ENCODE measurements at places on chromosomes 2 and 18.

DNA sequence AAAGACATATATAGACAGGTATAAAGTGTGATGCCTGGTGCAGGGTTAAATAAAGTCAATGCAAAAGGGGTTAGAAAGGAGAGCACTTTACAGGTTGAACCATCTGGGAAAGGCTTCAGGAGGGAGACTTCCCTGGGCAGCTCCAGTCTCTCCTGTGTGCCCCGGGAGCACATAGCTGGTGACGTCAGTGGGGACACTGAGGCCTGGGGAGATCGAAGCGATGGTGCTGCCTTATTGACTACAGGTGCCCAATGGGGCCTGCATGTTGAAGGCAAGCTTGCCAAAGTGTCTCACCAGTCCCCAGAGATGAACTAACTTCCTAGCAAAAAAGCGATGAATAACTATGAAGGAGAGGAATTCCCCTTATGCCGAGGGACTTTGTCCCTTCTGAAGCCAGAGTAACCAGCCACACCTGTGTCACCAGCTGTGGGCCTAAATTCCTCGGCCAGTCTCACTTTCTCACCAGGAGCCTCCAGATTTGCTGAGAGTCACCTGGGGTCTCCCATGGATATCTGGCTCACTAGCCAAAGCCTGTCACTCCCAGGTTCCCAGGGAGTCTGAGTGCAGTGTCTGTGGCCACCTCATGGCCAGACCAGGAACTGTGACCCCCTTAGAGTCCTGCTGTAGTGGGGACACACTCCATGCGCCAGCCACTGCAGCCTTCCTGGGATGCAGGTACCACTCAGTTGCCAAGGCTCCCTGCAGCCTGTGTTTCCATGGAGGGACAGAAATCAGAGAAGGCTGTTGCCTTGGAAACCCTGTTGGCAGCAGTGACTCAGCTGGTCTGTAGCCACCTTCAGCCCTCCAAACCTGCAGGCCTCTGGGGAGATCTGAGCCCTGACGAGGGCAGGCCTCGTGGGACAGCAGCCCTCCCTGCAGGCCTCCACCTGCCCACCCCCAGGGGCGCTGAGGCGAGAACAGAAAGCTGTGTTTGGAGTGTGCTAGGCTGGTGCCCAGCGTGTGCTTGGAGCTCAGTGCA lies 128.7 kb downstream of the CTIF start:
- no peak for DNase-seq

- peak; percentile 15 for DNase-seq
Observed at GRCh38 chr2:180056367-180057118, 49.4 kb upstream of the CWC22 start.

DNA sequence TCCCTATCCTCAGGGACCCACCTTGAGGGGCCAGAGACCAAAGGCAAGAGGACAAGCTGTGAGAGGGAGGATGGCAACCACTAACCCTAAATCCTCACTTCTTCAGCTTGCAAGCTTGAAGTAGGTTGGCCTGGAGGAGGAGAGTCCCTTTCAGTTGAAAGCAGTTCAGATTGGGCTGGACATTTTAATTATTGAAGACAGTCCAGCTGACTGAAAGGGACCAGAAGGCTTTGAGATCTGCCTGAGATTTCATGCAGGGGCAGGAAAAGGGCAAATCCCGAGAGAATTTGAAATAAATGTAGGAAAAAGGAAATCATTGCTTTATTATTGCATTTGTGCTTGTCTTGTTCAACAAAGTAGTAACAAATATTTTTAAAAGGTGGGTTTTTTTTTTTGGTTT lies 118.9 kb upstream of the STON1 start:
- no peak for DNase-seq

DNA sequence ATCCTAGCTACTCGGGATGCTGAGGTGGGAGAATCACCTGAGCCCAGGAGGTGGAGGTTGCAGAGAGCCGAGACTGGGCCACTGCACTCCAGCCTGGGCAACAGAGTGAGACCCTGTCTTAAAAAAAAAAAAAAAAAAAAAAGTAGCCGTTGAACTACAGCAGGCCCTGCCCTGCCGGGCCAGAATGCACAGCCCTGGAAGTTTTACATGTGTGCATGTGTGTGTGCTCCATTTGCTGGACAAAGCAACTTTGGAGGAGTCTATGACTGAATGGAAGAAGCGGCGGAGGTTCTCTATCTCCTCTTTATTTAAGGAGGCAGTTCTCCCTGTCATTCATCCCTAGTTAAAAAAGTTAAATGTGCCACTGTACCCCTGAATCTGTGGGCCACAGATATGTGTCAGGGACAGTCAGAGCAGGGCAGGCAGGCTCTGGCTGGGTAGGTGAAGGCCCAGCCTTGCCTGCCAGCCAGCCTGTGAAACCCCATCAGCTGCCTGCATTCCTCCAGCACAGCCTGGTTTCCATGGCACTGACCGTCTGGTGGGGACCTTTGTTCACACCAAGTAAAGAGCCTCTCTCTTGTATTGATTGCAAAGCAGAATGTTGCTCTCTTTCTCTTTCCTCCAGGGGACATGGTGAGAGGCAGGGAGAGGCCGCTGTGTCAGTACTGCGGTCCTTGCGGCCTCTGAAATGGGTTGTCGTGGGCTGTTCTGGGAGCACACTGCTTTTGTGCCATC lies 10.9 kb downstream of the LIPG start:
- DNase-seq = peak; percentile 58

- no peak for DNase-seq
Observed at GRCh38 chr2:127216095-127216494, 4.0 kb downstream of the CYP27C1 start.

- no peak for DNase-seq
Observed at GRCh38 chr18:33538418-33539042, 39.5 kb upstream of the ASXL3 start.

GRCh38 chr2:156437272-156437930 lies 1.2 kb downstream of the GPD2 start:
- no peak for DNase-seq
